Stimulated activated CD8-positive, alpha-beta memory T cell treated with anti-CD3 and anti-CD28 coated beads, Interleukin-15, amount 100 ng/mL, for 4 hours (primary cell): ENCODE measurements at places on chromosomes 4 and X.

DNA sequence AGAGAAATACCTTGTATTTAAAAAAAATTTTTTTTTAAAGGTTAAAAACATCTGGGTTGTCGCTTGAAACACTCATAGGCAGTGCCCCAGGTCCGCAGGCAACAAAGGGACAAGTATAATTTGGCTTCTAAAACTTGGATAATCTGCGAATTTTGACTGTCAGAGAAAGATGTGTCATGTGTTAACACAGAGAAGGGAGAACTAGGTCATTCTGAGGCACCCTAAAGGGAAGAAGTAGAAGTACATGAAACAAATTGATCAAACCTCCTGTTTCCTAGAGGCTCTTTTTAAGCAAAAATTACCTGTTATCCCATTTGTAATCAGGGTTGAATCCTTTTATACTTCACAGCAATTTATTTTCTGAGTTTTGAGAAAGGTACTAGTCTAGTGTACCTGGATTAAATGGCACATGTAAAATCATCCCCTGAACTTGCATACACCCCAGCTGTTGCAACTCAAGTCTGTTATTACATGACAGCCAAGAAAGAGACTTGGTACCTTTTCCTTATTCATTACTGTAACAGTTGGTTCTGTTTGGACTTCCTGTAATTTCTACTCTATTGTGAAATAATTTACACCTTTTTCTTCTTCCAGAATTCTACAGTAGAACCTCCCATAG lies 1.7 kb downstream of the SRD5A3 start:
- DNase-seq = no peak

- no peak for DNase-seq
These were observed 19.7 kb downstream of the SPIN3 start for GRCh38 chrX:56975611-56976010.

DNA sequence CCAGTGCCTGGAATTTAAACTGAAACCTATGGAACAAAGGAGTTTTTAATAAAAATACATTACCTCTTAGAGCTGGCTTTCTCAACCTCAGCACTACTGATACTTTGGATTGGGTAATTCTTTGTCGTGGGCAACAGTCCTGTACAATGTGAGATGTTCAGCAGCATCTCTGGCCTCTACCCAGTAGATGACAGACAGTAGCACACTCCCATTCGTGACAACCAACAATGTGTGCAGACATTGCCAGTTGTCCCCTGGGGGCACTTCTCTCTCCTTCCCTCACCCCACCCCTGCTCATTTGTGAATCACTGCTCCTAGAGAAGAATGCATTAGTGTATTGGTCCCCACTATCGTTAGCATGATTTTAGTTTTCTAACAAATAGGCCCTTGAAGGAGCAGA lies 16.2 kb downstream of the GPAT3 start:
- DNase-seq = no peak

DNA sequence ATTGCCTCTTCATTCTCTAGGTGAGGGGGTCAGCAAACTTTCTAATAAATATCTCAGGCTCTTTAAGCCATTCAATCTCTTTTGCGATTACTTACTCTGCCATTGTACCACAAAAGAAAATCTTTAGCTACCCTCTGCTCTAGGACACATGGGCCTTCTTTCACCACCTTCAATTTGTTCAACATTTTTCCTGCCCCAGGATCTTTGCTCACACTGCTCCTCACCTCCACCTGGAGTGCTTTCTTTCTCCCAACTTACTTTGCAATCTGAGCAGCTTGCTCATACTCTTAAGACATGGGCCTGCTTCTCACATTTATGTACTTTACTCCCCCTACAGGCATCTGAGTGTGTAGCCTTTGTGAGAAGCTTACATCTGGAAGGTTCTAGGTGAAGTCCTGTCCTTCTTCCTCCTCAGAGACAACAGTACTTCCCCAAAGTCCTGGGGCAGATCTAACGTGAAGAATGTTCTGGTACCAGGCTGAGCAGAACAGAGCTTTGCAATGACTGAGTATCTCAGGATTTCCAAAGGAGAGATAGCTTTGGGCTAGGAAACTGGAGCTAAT lies 55.0 kb upstream of the PRDM5 start:
- DNase-seq = no peak

GRCh38 chr4:138602664-138603063 lies 360.5 kb upstream of the SLC7A11 start:
- DNase-seq = no peak

DNA sequence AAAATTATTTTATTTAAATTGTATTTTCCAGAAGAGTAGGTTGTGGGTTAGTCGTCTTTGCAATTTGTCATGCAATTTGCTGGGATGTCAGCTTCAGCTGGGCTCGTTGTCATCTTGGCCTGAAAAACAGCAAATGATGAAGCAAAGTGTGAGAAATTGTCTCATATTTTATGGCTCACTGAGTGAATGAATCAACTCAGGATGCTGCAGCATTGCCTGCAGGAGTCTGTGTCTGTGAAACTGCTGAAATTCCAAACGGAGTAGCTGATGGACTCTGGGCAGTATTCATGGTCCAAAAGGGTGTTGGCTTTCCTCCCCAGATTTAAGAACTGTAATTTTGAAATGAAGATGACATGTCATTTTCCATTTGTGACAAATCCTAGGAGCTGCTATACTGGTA lies 37.2 kb downstream of the CXCL8 start:
- DNase-seq = no peak

DNA sequence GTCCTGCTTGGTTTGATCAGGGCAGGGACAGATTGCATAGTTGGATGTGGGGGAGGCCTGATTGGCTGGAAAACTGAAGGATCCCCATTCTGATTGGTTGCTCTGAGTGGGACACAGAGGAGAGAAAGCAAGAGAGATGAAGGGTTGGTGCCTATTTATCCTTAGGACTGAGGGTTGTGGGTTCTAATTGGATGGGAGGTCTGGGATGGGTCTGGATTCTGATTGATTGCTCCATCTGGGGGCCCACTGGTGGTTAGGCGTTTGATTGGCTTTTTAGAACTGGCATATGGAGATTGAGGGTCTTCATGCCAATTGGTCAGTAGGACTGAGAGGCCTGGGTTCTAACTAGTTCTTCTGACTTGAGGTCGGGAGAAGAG lies 644 bp upstream of the EBP start:
- no peak for DNase-seq
